Fibroblast of skin of back (primary cell): ENCODE measurements at places on chromosomes 12 and 14.

- DNase-seq, result peak; percentile 7
Observed at GRCh38 chr14:79453276-79453675, 758.0 kb downstream of the DIO2 start.

- peak; percentile 32 for DNase-seq
Observed at GRCh38 chr14:24817212-24818057, 183.4 kb upstream of the GZMB start.

DNA sequence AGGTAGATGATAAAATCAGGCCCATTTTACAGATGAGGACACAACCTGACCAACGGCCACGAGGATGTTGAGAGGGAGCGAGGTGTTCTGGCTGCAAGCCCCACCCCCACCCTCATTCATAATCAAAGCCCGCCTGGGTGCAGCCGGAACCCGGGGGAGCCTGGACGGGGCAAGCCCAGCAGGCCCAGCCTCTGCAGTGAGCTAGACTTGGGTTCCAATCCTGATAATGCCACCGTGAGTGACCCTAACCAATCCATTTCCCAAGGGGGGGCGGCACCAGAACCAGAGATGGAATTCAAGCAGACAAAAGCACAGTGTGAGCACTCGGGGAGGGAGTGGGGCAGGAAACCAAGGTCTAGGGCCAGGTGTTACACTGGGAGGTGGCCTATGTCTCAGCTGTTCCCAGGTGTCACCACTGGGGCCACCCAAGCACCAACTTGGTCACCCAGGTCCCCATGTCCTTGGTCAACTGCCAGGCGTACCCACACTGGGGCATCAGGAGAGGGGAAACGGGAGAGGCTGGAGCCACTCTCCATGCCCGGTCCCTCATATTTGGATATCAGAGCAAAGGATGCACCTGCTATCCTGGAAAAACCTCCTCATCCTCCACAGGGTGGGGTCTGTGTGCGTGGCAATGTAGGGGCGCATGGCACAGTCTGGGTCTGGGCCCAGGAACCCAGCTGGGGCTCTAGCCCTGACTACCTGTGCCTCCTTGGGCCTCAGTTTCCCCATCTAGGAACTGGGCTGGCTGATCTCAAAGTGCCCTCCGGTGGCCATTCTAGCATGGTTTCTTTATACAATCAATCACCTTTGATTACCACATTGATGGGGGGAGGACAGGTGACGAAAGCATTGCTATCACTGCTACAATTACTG, 58.4 kb downstream of the FAM222A start:
- no peak for DNase-seq

GRCh38 chr12:20300457-20300856, 67.9 kb upstream of the PDE3A start:
- no peak for DNase-seq

- DNase-seq, result no peak
Observed at GRCh38 chr12:58395470-58395869, 454.1 kb downstream of the ATP23 start.

DNA sequence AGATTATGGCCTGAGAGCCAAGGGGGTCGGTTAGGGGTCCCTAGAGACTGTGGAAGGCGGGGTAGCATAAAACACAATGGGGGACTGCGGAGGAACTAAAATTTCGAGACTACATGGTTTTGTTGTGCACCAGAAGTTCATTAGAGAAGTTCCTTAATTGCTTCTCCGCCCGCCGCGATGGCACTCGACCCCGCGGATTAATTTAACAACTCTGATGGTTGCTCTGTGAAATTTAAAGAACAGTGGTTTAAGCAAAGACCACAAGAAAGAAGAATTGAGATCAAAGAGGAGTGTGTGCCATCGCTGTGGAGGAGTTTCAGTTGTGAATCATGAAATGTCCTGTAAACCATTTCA, 1.4 kb upstream of the CCDC88C start:
- no peak for DNase-seq

DNA sequence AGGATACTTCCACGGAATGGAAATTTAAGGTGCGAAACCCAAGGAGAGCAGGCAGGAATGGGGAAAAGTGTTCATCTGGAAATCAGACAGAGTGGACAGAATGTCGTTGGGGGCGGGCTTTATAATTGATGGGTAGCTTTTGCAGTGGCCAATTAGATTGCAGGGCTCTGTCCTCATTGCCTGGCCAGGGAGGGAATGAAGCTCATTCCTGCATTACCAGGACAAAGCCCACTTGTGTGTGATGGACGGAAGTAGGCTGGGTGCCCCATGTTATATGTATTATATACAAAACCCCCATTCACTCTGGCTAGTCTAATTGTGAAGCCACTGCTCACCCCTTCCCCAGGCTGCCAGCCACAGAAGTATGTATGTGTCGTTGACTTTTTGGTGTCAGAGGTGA, 23.6 kb downstream of the ZNF664 start:
- DNase-seq, result no peak

DNA sequence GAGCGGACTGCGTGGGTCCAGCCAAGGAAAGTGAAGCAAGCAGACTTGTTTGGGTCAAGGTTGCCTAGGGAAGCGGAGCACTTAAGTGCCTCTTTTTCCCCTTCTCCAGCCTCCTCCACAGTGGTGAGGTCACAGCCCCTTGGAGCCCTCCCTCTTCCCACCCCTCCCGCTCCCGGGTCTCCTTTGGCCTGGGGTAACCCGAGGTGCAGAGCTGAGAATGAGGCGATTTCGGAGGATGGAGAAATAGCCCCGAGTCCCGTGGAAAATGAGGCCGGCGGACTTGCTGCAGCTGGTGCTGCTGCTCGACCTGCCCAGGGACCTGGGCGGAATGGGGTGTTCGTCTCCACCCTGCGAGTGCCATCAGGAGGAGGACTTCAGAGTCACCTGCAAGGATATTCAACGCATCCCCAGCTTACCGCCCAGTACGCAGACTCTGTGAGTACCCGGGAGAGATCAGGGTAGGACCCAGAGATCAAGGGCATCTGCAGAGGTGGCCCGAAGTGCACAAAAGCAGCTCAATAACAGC, at the start of gene TSHR:
TSHR (plus strand) TSS at position 206 of the 526 bp plus-strand sequence; CDS start at position 266, 60 bp downstream.
- DNase-seq, result no peak

DNA sequence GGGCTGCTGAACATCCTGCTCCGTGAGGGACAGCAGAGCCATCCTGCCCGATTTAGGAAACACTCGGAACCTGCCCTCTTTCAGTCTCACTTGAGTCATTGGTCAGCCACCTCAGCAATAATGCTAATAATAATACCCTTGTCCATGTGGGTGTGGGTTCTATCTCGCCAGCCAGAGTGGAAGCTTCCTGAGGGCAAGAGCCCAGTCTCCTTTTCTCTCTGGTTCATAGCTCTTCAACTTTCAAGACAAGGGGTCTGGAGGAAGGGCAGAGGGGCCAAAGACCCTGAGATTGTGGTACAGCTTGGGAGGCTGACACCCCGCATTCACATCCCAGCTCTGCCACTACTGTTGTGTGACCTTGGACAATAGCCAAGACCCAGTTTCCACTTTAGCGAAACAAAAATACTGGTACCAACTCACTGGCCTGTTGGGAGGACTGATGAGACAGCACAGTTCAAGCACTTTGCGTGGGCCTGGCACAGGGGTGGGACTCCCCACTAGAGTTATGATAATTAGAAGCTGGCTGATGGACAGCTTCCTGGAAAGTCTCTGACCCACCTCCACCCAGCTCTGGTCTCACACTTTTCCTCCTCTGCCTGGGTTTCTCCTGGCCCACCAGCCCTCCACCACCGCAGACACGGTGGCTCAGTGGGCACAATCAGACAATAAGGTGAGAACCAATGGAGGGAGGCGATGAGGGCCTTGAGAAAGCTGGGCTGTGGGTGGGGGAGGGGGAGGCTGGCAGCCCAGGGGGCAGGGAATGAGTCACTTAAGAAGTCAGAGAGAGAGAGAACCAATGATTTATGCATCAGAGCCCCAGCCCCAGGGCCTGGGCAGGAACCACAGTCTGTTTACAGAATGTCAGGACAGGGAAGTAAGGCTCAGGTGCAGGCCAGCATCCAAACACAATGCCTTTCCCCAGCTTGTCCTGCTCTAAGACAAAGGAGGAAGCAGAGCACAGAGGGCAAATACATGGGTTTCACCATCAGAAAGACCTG, 9.6 kb downstream of the FAIM2 start:
- peak; percentile 41 for DNase-seq

GRCh38 chr12:14995583-14996425, 23.0 kb downstream of the PDE6H start:
- peak; percentile 65 for DNase-seq

- DNase-seq, result no peak
Observed at GRCh38 chr12:10736463-10736862, 13.3 kb upstream of the YBX3 start.

GRCh38 chr12:124295431-124296058, 652 bp downstream of the RFLNA start:
- DNase-seq, result no peak

DNA sequence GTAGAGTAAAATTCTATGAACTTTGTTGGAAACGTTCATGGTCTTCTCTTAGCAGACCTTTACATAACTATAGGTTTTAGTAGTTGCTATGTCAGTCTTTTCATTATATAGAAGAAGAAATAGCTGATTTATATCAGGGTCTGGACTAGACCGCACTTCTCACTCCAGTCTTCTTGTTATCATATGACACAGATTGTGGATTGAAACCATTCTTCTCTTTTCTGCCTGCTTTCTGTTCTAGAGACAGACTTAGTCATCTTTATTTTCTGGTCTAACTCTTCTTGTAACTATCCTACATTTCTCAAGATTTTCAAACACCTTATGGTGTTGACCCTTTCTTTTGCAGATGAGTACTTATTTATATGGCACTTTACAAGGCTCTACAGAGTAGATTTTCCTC, 55.7 kb downstream of the PCNX1 start:
- DNase-seq, result no peak

DNA sequence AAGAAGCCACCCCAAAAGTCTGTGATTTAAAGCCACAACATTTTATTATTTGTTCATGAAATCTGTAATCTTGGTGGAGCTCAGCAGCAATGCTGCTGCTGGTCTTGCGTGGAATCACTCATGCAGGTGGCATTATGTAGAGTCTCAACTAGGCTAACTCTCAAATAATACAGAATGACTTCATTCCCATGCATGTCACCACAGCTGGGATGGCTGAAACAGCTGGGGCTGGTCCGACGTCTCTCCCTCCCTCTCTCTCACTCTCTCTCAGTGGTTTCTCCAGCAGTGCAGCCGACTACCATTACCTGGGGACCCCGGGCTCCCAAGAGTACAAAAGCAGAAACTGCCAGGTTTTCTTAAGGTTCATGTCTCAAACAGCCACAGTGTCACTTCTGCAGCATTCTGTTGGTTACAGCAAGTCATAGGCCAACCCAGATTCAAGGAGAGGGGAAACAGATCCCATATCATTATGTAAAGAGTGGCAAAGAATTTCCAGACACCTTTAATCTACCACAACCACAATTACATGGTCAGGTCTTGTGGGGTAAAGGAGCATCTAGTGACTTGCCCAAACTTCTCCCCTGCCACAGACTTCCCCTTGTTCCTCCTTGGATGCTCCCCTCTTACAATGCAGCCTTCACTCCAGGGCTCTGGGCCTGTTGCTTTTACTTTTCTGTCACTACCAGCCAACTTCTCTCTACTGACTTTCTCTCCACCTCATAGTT, 192.0 kb upstream of the HMGA2 start:
- peak; percentile 70 for DNase-seq

- no peak for DNase-seq
Observed at GRCh38 chr12:62724285-62724684, 210.7 kb downstream of the PPM1H start.

DNA sequence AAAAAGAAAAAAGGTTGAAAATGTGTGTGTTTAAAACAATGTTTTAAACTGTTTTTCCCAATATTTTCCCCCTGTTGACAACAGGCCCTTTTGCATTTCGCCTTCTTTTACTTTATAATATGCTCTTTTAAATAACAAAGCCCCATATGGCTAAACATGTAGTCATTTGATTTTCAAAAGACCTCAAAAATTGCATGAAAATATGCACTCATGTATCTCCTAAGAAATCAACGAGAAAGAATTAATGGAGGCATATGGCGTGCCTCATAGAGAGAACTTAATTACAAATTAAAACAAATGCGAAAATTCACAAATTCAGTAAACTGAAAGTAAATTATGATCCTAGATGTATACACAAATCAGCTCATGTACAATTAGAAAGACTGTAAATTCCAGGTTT, 202.6 kb upstream of the FOXN3 start:
- DNase-seq, result no peak

- DNase-seq, result no peak
Observed at GRCh38 chr12:7916936-7917335, 19.1 kb downstream of the SLC2A3 start.

DNA sequence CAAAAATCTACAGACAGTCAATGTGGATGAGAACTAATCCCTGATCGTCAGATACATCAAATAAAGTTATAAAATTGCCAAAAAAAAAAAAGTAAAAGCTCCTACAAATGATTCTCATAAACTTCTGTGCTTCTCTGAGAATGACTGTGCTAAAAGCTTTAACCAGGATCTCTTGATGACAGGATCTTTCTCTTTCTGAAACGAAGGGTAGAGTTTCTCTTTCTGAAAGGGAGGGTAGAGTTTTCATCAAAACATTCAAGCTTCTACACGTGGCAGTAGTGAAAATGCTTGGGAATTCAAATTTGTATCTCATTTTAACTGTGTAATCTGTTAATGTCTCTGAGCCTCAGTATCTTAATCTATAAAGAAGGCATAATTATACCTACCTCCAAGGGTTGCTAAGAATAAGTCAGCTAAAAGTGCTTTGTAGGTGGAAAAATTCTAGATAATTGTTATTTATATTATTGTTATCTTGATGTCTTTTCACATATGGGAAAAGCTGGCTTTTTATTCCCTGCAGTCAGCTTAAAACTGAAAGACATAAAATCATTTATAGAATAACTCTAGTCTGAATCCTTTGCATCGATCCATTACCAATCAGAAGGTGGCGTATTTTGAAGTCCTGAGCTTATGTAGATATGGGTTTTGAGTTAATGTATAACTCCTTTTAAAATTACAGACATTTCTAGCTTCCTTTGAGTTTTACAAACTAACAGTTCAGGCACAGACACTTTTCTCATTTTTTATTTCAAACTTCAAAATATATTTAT, 157.4 kb downstream of the DACT1 start:
- DNase-seq, result no peak

DNA sequence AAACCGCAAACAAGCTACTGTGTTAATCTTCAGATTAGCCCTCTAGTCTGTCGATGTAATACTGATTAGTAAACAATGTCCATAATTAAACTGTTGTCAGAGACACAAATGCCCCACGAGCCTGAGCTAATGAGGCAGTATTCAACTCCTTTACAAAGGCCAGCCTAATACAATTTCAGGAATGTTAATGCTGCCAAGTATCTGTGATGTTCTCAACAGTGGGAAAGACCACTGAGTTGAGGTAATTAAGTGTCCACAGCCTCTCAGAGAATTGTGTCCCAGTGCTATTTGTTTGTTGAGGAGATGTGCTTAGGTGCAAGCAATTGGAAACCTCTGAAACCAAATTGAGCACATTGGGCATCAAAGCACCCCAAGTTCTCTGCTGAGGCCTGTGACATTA, 139.4 kb upstream of the CDKN3 start:
- DNase-seq, result no peak
